Thoracic aorta (tissue), 2 donors: ENCODE measurements at places on chromosomes 4 and X.

- DNase-seq = no peak
These were observed 50.6 kb upstream of the ACSL4 start for GRCh38 chrX:109783701-109784079.

DNA sequence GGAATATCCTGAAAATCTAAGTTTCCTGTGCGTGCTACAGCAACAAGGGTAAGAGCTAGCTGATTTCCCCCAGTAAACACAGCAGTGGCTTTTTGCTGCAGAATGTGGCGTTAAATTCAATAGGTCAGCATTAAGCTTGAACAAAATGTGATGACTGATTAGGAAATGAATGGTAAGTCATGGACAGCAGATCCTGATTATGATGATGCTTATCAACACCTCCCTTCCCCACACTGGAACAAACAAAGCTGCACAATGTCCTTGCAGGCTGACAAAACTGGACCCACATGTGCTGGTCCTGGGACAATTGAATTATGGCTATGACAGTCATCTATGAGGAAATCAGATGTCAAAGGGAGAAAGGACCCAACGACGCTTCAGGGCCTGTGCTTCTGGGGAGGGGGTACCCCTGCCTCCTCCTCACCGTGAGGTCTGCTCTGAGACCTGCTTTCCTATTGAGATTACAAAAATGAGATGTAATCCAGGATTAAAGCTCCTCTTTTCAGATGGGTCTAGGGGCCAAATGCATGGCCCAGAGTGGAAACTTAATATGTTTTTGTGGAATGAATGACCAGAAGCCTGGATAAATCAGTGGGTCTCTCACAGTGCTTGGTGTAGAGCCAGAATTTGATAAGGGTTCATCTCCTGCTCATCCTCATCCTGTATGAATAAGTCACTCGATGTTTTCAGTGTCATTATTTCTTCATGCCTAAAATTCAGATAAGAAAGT is 32.0 kb upstream of the BOD1L1 start:
- no peak for DNase-seq

- no peak for DNase-seq
These were observed 1.7 kb downstream of the PDGFRA start for GRCh38 chr4:54230484-54231418.

GRCh38 chr4:153528705-153529485 is 62.7 kb downstream of the TMEM131L start:
- no peak for DNase-seq

DNA sequence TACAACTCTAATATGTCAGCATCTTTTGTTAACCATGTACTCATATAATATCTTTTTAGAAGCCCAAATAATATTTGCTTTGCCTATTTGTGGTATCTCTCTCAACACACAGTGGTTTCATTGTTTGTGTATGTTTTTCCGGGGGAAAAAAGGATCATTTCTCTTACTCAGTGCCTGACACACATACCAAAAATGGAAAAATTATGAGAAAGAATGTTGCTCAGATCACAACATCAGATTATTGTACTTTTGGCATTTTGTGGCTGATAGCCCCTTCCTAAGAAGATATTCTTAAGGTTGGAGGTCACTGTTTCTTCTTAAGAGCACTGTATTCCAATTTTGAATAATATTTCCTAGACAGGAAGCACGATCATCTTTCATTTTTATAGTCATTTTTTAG is 93.6 kb downstream of the PDLIM5 start:
- no peak for DNase-seq

GRCh38 chr4:108556588-108557200 is 63.7 kb upstream of the RPL34 start:
- DNase-seq = no peak
